ENCODE measurements at places on chromosomes 4 and X.

- no peak for DNase-seq
These were observed 607.1 kb upstream of the DIPK2B start for GRCh38 chrX:45807572-45808425.

DNA sequence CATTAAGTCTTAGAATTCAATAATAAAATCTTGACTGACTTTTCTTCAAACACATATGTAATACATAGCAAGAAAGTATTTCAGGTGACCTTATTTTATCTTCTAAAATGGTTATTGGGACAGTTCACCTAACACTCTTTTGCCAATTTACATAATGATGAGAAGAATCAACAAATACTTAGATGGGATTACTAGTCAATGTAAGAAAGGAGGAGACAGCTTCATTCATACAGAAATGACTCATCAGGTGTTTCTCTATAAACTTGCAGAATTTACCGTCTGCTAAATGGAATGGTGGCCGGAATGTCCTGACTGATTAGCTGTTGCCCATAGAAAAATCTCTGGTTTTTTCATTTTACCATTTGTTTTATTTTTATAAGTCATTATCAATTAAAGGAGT, 115.0 kb upstream of the ETNPPL start:
- no peak for DNase-seq

GRCh38 chr4:112852601-112853000, 196.9 kb upstream of the ANK2 start:
- DNase-seq: no peak

DNA sequence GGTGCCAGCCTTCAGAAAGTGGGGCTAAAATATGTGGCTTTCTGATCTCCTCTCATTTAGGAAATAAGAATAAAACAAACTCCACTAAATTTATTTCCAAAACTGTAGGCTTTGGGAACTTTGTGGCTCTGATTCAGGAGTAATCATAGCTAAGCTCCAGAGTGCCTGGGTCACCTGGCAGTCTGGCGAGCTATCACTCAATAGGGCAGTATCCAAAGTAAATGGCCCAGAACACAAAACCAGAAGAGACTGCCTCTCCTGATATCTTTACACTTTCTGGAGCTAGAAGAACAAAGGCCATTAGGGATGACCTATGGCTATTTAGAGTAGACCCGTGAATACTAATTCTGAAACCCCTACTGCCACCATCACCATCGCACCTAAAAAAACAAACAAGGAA, 17.0 kb upstream of the PPARGC1A start:
- DNase-seq: no peak
